ENCODE measurements at places on chromosomes 5 and 9. TPM values are rescaled to one million over a fixed set of nuclear protein-coding genes. Genes with fewer than 3 reads are reported as not detected.

Gene PARP8
- total RNA-seq: 5.3 TPM

- no peak for DNase-seq
Observed at GRCh38 chr9:111662576-111663300, 1.3 kb downstream of the GNG10 start.

DNA sequence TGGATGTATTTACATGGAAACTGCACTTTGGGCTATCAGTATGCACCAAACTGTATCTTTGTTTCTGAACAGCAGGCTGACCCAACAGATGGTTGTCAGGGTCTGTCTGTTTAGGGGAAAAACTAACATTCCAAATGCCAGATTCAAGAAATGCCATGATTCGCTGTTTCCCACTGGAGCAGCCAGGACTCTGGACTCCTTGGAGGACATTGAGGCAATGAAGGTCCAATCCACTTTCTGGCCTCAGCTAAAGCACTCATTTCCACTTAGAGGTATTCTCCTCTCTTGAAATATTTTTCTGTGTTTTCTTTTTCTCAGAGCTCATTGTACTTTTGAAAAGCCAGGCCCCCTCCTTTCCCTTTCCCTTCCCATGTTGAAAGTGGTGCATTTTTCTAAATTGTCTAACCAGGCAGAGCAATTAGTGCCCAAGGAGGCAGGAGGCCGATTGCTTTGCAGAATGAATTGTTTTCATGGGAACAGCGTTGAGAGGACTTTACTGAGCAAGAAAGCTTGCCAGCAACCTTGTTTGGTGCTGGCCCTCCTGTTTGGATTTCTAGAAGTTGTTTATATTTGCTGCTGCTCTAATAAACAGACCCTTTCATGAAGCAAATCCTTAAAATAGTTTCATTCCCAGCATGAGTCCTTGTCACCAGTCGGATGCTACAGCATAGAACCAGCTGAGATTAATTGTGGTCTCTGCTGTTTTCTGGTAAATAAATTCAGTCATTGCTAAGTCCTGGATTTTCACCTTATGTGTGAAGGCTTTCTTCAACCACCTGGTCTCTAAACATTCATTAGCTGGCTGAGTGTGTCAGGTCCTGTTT is 132.8 kb upstream of the TAF11L2 start:
- DNase-seq: no peak

DNA sequence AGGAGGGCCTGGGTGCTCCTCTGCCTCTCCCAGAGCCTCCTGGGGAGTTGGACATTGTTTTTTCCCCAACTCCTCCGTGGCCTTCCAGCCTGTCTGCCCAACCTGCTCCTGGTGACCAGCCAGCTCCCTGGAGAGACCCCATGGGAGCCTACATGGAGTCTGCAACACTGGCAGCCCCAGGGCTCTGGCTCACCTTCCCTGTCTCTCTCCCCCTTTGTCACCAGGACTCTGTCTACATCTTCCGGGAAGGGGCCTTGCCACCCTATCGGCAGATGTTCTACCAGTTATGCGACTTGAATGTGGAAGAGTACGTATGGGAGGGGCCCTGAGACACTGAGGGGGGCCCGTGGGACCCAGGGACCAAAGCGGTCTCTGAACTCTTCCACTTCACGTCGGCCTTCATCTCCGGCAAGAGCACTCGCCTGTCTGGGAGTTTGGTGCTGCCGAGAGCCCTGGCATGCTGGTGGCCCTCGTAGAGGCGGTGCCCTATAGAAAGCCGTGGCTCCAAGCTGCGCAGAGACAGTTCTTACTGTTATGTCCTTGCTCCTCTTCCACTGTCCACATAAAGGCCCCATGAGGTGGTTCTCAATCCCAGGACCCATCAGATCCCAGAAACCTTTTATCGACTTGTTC is 5.9 kb upstream of the CEL start:
- DNase-seq: no peak

DNA sequence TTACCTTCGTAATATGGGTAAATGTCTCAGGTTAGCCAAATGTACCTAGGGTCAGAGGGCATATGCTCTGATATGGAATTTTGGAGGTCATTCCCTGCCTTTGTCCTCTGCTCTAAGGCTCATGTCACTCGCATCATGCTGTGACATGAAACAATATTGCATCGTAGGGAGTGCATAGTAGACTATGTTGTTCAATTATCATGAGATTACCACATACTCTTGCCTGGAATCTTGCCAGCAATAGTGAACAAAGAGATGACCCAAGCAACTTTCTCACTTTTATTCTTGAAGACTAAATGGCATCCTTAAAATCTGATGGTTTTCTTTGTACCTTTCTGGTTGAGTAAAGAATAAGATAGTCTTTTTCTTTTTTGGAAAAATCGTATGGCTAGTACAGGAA is 27.6 kb downstream of the ZNF462 start:
- DNase-seq: no peak

- DNase-seq: no peak
Observed at GRCh38 chr5:79122973-79123372, 11.4 kb downstream of the BHMT start.

GRCh38 chr5:87340716-87341115 is 72.0 kb downstream of the CCNH start:
- no peak for DNase-seq
